ENCODE measurements at places on chromosomes 1 and 21. TPM values are rescaled to one million over a fixed set of nuclear protein-coding genes. Genes with fewer than 3 reads are reported as not detected.

DNA sequence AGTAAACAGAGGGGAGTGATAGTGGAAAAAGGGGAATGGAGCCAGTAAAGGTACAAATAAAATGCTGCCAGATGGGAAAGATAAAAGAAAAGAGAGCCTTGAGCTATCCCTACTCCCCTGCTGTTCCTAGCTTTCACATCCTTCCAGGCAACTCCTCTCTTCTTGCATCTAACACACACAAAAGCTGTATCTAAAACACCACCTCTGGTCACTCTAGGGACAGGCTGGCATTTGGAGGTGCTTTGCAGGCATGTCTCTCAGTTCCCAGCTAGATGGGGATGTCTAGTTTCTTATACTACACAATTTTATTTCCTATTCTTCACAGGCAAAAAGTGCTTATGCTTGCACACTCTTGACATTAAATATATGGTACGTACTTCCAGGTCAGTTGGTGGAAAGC, 185.1 kb upstream of the ST6GALNAC5 start:
- DNase-seq: no peak

- no peak for DNase-seq
These were observed 3.8 kb upstream of the KTI12 start for GRCh38 chr1:52037402-52037814.

Gene CRNN
- not detected for total RNA-seq

DNA sequence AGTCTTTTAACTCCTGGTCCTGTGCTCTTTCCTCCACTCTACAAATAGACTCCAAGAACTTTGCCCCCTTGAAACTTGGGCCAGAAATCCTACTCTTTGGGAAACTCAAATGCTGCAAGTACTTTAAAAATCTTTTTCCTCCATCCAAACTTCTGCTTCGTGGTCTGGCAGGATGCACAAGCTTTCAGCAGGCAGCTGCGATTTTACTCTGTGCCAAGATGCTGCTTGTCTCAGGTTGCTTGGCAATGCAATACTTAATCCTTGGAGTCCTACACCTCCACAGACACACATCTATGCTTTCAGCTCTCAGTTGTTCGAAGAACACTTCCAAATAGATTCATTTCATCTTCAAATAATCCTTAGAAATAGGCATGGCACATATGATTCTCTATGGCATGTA, 435.3 kb upstream of the USP24 start:
- no peak for DNase-seq

- DNase-seq: peak; percentile 84
These were observed 277.0 kb upstream of the C1orf105 start for GRCh38 chr1:172143384-172144055.

DNA sequence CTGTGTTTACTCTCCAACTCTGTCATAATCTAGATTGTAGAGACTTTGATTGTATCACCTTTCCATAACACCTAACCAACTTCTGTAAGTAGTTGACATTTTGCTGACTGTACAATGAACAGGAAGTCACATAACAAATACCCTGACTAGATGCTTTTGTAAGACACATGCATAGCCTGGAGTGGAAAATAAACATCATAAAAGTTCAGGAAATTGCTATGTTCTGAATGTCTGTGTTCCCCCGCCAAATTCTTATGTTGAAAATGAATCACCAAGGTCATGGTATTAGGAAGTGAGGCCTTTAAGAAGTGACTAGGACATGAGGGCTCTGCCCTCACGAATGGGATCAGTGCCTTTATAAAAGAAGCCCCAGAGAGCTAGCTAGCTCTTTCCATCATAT, 40.4 kb upstream of the ZSWIM5 start:
- DNase-seq: peak; percentile 46

DNA sequence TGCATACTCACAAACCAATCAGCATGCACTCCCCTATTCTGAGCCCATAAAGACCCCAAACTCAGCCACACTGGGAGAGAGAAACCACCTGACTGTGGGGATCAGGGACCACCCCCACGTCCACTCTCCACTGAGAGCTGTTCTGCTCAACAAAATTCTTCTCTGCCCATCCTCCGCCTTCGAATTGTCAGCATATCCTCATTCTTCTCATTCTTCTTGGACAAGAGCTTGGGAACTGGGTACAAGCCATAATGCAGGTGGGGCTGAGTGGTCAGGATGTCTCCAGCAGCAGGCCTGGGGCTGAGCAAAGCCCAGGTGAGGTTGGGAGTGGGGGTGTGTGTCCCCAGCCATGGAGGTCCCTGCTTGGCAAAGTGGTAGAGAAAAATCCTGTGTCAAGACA, 34.6 kb upstream of the IFNGR2 start:
- no peak for DNase-seq

Data from Daoy (cell line).